ELR (cell line): ENCODE measurements at places on chromosomes 12 and 14.

DNA sequence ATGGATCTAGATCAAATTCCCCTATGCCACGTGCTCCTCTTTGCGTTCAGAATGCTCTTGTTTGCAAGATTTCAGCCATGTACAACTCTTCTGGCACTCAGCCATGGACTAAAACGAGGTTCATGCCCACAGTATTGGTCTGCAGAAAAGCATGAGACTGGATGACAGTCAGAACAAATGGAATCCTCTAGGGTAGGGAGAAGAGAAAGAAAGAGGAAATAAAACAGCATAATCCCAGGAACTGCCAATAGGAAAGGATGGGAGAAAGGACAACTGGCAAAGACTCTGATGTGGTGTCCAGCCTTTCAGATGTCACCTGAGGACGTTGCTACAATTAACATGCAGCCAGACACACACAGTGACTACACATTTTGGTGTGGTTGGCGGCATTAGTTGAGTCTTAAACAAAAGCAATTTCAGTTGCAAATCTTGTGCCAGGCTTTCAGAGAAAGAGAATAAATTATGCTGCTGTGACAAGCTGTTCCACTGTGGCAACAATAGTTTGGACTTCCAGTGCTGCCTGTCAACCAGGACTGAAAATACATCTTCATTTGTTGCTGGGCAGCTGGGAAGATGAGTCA lies 338.0 kb downstream of the RGS6 start:
- DNase-seq, result no peak

- peak; percentile 92 for DNase-seq
Observed at GRCh38 chr14:88879022-88879421, 54.6 kb downstream of the TTC8 start.

GRCh38 chr12:69309461-69309860 lies 38.7 kb upstream of the LYZ start:
- DNase-seq, result no peak

DNA sequence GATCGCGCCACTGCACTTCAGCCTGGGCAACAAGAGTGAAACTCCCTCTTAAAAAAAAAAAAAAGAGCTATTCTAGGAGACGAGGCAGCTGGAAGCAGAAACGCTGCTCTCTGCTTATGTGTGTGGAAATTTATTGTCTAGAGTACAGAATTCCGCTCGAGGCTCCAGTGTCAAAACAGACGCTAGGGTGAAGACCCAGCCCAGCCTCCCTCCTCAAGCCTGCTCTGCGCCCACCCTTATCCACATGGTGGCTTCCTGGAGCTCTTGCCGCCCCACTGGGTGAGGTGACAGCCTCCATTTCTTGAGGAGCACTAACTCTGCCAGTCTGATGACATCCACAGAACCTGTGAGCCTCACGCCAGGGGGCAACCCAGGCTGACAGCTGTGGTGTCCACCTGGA lies 49.5 kb upstream of the DLK1 start:
- DNase-seq, result no peak

DNA sequence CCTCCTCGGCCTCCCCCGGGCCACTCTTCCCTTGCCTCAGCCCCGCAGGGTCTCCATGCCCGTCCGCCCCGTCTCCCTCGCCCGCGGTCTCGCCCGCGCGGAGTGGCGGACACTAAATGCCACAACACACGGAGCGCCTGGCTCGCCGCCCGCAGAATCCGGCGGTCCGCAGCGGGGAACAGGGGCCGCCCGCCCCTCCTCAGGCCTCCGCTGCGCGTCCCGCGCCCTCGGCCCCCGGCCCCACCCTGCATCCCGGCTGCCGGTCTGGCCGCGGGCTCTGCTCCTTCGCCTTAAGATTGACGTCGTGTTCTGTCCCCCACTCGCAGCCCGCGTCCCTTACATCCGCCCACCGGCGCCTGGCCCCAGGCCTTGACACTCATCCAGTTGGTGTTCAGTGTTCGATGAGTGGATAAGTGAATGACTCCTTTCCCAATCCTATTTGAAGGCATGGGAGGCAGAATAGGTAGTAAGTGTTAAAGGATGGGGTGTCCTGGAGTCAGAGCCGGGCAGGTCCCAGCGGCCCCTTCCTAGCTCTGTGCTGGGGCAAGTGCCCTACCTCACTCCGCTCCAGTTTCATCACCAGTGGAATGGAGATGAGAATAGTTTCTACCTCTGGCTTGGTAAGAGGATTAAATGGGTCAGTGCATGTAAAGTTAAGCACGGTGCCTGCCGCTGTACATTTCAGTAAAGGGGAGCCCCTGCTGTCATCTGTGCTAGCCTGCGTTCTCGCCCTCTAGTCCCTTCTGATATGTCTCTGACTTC lies 622 bp downstream of the TECPR2 start:
- DNase-seq, result peak; percentile 91

DNA sequence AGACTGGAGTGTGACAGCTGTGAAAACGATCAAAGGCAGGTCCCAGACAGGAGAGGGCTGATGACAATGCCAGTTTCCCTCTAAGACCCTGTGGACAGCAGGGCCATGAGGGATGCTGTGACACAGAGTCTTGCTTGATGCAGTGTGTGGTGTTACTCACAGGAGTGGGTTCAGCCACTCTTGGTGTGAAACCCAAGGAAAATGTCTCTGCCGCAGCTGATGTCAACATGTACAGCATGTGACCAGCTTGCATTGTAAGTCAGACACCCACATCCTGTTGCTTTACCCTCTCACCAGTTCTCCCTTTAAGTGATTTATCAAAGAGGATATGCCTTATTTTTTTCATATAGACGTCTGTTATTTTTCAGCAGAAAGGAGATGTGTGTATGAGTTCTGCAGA lies 268.6 kb downstream of the BTG1 start:
- DNase-seq, result peak; percentile 38
